ENCODE measurements at places on chromosomes 6 and 20. TPM values are rescaled to one million over a fixed set of nuclear protein-coding genes. Genes with fewer than 3 reads are reported as not detected.

The IMPG1 gene
- total RNA-seq: not detected

The DACT2 gene
- total RNA-seq: 1.5 TPM

The PHACTR1 gene
- total RNA-seq: 19.1 TPM

- no peak overlapping the region for H3K27ac ChIP-seq
- no peak for DNase-seq
- no peaks in the 10 kb centered on the region for H3K27me3 ChIP-seq
- H3K4me1 ChIP-seq: no peaks in the 10 kb centered on the region
- H3K4me3 ChIP-seq: no peak overlapping the region
These were observed 162.4 kb upstream of the CST7 start for GRCh38 chr20:24786646-24787045.

DNA sequence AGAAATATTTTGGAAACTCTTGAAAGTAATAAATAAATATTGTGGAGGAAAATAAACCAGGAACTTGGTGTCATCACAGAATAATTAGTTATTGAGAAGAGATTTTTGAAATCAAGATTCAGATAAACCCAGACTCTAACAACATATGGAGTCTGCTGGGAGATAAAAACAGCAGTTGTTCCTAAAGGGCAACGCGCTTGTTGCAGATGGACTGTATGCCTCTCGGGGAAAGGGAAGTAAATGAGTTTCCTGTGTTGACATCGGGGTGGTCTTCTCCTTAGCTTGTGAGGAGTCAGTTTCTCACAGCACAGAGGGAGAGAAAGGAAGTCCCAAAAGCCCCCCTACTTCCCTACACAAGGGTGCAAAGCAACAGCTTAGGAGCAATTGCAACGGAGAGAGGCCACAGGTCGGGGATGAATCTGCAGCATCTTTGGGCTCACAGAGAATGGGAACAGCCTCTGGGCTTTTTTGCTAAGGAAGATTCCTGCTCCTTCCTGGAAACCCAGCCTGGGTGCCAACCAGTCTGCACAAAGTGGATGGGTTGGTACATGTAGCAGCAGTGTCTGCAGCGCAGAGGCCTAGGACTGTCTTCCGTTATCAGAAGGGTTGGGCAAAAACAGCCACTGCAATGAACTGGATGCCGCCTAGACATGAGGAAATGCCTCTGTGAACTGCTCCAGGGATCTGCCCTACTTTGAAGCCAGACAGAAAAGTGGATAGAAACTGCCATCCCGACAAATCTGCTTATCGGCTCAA lies 603.0 kb upstream of the NRSN1 start:
- no peak for DNase-seq
- no peaks in the 10 kb centered on the region for H3K27me3 ChIP-seq
- no peaks in the 10 kb centered on the region for H3K36me3 ChIP-seq
- no peak overlapping the region for H3K27ac ChIP-seq
- H3K4me3 ChIP-seq: no peak overlapping the region

DNA sequence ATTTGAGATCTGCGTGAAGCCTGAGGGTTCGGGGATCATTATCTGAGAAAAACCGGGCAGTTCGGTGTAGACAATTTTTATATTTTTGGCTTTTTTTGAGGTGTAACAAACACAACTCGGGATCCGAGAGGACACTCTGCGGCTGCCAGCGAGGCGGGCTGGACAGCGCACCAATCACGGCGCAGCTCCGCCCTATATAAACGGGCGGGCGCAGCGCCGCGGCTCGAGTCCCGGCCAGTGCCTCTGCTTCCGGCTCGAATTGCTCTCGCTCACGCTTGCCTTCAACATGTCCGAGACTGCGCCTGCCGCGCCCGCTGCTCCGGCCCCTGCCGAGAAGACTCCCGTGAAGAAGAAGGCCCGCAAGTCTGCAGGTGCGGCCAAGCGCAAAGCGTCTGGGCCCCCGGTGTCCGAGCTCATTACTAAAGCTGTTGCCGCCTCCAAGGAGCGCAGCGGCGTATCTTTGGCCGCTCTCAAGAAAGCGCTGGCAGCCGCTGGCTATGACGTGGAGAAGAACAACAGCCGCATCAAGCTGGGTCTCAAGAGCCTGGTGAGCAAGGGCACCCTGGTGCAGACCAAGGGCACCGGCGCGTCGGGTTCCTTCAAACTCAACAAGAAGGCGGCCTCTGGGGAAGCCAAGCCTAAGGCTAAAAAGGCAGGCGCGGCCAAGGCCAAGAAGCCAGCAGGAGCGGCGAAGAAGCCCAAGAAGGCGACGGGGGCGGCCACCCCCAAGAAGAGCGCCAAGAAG lies 69.0 kb downstream of the HFE start:
- peak; percentile 95 for DNase-seq
- H3K27ac ChIP-seq: peak overlapping the region; percentile 96
- peak overlapping the region; percentile 84 for H3K4me3 ChIP-seq
- H3K27me3 ChIP-seq: no peaks in the 10 kb centered on the region
- no peaks in the 10 kb centered on the region for H3K4me1 ChIP-seq

- H3K27ac ChIP-seq: no peak overlapping the region
- H3K27me3 ChIP-seq: no peaks in the 10 kb centered on the region
These were observed 36.1 kb downstream of the NTSR1 start for GRCh38 chr20:62744741-62745191.

DNA sequence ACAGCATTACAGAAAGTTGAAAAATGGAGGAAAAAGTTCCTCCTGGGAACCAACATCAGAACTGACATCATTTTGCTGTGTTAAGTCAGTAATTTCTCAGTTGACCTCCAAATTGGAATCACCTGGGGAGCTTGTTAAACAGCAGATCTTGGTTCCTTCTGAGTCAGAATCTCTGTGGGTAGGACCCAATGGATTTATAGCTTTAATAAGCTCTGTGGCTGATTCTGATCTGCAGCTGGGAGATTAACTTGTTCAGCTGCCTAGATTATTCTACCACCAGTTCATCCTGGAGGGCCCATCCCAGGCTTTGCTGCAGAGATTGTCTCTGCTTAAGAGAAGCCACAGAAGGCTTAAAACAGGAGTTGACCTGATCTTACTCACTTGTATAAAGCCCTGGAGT lies 90.7 kb upstream of the POPDC3 start:
- H3K4me3 ChIP-seq: no peak overlapping the region
- H3K27ac ChIP-seq: no peak overlapping the region
- no peaks in the 10 kb centered on the region for H3K36me3 ChIP-seq
- no peaks in the 10 kb centered on the region for H3K27me3 ChIP-seq
- DNase-seq: no peak
- H3K4me1 ChIP-seq: no peaks in the 10 kb centered on the region

- no peaks in the 10 kb centered on the region for H3K27me3 ChIP-seq
- H3K36me3 ChIP-seq: peaks cover 43% of the 10 kb centered on the region
- no peak overlapping the region for H3K27ac ChIP-seq
- H3K4me3 ChIP-seq: no peak overlapping the region
- DNase-seq: no peak
- H3K4me1 ChIP-seq: no peaks in the 10 kb centered on the region
These were observed 7.8 kb downstream of the MAVS start for GRCh38 chr20:3854462-3854871.

Data from right atrium auricular region (tissue), 2 donors.